Kidney glomerular epithelial cell (primary cell): ENCODE measurements at places on chromosomes 2 and 18.

DNA sequence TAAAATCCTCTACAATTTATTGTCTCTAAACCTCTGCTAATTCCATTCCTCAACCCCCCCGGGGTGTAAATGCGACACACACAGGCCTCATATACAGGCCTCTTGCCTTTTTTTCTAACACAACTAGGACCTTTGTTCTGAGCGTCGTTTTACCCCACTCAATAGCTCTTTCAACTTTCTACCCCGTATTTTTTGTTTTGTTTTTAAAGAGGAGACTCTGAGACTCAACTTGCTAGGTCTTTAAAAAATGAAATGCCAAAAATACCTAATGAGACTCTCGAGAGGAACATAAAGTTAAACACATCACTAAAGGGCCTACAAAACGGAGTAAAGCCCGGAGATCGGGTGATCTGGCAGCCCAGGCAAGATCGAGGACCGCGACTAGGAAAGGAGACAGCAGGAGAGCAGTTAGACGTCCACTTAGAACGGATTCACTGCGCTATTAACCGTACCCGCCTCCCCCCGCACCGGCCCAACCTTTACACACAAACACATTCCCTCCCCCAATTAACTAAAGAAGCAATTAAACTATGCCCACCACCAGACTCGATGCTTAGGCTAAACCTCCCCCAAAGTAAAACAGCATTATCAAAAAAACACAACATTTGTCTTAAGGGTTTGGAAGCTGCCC is 1.7 kb downstream of the TRIP12 start:
- no peak for DNase-seq

DNA sequence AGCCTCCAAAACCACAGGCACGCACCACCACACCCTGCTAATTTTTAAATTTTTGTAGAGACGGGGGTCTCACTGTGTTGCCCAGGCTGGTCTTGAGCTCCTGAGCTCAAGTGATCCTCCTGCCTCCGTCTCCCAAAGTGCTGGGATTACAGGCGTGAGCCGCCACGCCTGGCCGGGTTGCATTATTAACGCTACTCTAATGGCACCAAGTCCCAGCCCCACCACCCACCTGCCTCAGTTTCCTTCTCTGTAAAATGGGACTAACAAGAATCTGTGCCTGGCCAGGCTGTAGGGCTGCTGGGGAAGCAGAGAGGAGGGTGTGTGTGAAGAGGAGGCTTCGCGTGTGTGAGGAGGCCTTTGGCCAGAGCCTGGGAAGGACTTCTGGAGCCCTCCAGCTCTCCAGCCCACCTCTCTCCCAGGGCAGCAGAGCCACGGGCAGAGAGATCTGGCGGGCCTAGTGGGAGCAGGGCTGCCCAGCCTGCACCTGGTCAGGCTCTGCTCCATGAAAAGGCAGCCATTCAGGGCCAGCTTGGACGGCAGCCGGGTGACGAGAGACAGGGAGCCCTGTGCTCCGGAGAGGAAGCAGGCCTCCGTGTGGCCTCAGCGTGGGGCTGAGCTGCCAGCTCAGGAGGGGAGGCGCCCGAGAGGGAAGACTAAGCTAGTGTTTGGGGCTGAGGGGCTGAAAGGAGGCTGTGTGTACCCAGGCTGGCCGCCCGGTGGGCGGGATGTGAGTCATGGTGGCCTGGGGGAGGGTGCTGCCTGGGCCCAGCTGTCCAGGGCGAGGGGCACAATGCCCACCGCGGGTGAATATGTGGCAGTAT is 7.4 kb upstream of the B3GNT7 start:
- no peak for DNase-seq

DNA sequence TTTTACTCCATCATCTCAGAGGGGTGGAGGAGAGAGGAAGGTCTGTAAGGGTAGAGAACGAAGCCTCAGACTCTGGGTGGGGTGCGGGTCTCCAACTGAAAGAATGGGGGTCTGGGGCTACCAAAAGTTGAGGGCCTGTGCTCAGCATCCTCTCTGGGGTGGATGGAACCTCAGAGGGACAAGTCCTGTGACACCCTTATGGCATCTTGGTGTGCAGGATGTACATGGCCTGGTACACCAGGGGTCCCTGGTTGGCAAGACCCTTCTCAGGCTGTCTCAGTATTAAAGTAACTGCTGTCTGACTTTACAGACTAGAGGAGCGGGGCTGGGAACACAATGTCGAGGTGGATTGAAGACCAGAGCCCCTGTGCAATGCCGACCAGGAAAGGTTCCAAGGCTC is 2.3 kb upstream of the SLC4A3 start:
- DNase-seq, result no peak

GRCh38 chr2:235171550-235172031 is 219.8 kb downstream of the SH3BP4 start:
- DNase-seq, result peak; percentile 36

DNA sequence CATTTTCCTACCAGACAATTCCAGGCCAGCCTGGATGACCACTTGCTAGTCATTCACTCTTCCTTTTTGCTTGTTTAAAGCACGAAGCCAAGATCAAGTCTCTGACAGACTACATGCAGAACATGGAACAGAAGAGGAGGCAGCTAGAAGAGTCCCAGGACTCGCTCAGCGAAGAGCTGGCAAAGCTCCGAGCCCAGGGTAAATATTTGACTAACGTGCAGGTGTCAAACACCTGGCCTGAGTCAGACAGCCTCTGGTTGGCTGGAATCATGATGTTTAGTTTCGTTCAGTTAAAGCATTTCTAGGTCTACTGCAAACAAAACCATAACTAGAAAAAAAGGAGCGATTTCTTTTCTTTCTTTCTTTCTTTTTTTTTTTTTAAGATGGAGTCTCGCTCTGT is 44.2 kb upstream of the LYPD6B start:
- no peak for DNase-seq

DNA sequence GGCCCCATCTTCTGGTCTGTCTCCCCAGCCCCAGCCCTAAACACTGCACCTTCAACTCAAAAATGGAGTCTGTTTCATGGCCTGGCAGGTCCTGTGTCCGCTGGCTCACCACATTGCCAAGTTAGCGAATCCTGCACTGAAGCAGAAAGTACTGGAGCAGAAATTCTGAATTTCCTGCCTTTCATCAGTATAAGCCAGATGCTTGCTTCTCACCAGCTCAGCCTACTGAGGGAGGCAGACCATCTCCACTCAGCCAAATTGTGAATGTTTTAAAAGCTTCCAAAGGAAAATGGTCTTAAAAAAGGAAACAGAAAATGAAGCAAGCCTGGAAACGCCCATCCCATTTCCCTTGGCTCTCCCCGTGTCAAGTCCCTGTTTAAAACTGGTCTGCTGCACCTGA is 157.8 kb downstream of the C1D start:
- DNase-seq, result no peak
